Urothelium cell line (cell line): ENCODE measurements at places on chromosomes 2 and 18.
A peak's percentile ranks its signal among the peaks of the same experiment; 100 is the strongest.

DNA sequence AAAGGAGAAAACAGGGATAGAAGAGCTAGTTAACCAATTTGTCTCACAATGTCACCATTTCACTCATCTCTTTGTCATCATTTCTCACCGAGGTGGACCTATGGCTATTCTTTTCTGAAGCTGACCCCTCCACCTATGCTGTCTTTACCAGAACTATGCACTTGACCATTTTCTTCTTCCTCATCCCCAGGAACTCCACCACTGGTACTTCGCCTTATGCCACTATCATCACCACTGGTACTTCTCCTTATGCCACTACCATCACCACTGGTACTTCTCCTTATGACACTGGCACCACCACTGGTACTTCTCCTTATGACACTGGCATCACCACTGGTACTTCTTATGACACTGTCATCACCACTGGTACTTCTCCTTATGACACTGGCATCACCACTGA, 745.8 kb upstream of the CHAC2 start:
- DNase-seq = no peak

- no peak for DNase-seq
Measured at GRCh38 chr18:28995319-28995718, 818.4 kb upstream of the CDH2 start.

DNA sequence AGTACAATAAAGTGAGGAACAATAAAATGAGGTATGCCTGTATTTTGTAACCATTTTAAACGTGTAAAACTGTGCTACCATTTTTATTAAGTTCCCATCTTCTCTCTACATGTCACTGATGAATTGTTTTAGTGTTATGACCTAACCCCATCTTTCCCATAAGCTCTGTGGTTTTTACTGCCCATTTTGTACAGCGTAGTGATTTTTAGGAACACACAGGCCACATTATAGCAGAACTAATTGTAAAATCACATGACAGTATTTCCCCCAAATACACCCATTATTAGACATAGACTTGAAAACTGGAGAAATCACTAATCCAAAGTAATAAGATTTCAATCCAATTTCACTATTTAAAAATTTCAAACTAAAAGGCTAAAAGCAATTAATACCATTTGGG, 130.7 kb downstream of the TMEM247 start:
- DNase-seq = no peak

- DNase-seq = no peak
Measured at GRCh38 chr2:6845312-6845711, 20.4 kb downstream of the CMPK2 start.

- peak; percentile 93 for DNase-seq
Measured at GRCh38 chr2:10407841-10408648, 40.1 kb downstream of the ODC1 start.

- DNase-seq = no peak
Measured at GRCh38 chr2:202039278-202040078, 5.8 kb downstream of the FZD7 start.

DNA sequence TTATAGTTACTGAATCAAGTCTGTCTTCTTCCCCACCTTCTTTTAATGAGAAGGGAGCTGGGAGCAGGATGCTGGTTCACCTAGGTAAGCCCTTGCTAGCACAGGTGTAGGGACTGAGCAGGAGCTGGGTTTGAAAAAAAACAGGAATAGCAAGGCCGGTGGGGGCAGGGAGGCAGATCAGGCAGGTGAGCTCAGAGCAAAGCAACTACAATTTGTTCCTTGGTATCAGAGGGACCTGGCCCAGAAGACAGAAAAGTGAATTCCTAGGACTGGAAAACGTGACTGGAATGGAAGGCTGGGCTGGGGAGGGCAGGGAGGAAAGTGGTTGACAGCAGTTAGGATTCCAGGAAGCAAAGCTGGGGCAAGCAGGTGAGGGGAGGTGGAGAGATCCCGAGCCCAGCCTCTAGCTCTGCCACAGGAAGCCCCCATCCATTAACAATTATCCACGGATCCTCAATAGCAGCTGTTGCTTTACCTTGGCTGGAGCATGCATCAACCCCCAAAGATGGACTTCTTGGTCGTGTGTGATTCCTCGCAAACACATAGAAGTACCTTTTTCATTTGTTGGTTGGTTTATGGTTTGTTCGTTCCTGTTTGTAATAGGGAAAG, 118.4 kb downstream of the LNPK start:
- DNase-seq = no peak
